ENCODE measurements at places on chromosomes 2 and 18. TPM values are rescaled to one million over a fixed set of nuclear protein-coding genes. Genes with fewer than 3 reads are reported as not detected.

Gene SLC8A1
- 0.58 TPM for total RNA-seq

Gene M1AP
- total RNA-seq = not detected

- DNase-seq = no peak
- H3K27me3 ChIP-seq = no peaks in the 10 kb centered on the region
- no peaks in the 10 kb centered on the region for H3K4me1 ChIP-seq
- H3K36me3 ChIP-seq = no peaks in the 10 kb centered on the region
- no peak overlapping the region for H3K27ac ChIP-seq
These were observed 164.1 kb downstream of the FHOD3 start for GRCh38 chr18:36461551-36461987.

Gene SCN7A
- total RNA-seq = not detected

Gene REG3G
- not detected for total RNA-seq

DNA sequence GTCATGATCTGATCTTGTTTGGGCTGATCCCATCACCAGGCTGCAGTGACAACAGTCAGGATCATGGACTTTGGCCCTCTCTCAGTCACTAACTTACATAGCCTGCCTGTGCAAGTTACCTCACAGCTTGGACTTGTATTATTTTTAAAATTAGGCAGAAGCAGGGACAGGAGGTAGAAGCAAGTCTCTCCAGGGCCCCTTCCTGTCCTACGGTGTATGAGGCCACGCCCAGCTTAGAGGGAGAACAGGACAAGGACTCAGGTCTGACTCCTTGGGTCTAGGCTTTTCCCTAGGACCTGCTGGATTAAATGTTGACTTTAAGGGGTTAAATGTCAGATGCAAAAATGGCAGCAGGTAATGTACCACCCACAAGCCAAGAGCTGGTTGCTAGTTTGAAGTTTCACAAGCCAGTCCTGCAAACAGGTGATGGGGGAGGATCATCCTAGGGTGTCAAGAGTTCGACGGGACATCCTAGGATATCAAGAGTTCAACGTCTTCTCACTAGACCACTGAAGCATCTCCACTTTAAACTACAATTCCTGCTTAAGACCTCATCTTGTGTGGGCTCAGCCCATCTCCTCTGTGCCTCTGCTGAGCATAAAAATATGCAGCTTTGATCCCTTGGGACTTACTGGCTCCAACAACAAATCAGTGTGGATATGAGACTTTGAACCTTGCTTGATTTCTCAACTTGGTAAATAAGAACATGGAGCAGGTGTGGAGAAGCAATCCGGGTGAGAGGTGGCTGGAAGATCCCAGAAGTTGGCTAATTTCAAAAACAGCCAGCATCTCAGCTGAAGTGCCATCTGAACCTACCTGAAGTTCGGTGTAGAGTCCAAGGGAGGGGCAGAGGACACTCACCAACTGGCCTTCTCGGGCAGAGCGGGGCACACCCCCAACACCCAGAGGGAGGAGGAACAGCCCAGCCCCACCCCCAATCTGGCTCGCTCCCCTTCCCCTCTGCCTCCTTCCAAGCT lies 39.5 kb downstream of the SFXN5 start:
- no peak overlapping the region for H3K27ac ChIP-seq
- no peak for DNase-seq
- H3K27me3 ChIP-seq = no peaks in the 10 kb centered on the region
- no peaks in the 10 kb centered on the region for H3K36me3 ChIP-seq

Gene AOX1
- total RNA-seq = 0.83 TPM

All from activated T-cell treated with anti-CD3 and anti-CD28 coated beads, Interleukin-2, amount 50 U/mL, for 72 hours (primary cell).